ENCODE measurements at places on chromosomes 16 and 17.

- DNase-seq, result no peak
Observed at GRCh38 chr17:64155129-64155528, 25.2 kb upstream of the ERN1 start.

DNA sequence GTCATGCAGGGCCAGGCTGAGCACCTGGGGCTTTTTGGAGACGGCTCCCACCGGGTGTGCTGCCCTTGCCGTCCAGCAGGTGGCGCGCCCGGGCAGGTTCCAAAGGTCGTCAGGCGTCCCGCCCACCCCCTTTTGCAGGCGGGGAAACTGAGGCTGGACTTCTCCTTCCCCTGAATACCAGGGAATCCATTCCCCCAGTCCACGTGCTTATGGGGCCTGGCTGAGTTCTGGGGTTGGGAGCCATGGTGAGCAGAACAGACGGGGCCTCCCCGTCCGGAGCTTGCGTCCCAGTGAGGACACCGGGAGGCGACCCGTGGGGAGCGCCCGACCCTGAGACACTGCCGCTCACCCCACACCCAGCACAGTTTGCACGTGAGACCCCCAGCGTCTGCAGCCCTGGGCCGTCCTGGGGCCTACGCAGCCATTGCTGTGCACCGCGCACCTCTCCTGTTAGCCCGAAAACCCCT, 51.8 kb upstream of the JPH3 start:
- DNase-seq, result peak; percentile 36

DNA sequence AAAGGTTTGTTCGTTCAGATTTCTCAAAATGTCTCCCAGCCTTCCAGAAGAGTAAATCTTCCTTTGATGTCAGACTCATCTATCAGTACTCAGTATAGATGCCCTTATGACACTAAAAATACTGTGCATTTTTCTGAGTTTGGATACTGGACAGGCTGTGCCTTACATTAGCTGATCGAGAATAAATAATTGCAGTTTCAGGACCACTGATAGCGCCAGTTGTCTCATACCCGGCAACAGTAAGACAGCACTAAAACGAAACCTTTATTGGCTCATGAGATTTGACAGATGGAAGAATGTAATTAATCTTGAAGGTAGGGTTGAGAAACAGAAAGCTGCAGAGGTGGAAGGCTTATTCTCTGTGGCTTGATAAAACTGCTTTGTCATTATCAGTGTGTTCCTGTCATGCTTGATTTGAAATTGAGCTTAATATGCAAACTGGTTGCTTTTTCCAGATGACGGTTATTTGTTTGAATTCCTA, 1.2 kb downstream of the ATP6V0A1 start:
- DNase-seq, result no peak

DNA sequence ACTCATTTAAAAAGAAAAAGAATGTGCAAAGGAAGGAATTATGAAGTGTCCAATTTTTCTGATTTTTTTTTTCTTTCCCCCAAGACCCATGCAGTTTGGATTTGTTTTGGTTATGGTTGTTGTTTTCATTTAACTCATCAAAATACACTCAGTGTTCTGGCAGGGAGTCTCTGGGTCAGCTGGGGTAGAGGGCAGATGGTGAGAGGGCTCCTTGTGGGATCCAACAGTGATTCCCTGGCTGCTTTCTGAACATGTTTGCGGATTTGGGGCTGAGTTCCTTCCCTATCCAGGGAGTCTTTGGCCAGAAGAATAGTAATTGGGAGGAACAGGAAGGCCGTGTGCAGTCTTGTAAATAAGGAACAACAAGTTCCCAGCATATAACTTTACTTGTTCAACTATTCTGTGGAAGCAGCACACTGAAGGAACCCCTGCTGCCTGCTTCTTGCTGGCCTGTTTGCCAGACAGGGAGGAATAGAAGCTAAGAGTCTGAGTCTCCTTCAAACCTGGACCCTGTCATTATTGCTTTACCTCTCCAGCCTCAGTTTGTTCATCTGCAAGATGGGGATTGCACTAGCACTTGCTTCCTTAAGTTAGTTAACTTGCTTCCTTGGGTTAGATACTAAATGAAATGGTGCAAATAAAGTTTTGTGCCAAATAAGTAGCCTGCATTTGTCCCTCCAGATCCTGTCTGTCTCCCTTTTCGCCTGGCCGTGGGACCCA, 32.1 kb downstream of the C17orf67 start:
- DNase-seq, result no peak

DNA sequence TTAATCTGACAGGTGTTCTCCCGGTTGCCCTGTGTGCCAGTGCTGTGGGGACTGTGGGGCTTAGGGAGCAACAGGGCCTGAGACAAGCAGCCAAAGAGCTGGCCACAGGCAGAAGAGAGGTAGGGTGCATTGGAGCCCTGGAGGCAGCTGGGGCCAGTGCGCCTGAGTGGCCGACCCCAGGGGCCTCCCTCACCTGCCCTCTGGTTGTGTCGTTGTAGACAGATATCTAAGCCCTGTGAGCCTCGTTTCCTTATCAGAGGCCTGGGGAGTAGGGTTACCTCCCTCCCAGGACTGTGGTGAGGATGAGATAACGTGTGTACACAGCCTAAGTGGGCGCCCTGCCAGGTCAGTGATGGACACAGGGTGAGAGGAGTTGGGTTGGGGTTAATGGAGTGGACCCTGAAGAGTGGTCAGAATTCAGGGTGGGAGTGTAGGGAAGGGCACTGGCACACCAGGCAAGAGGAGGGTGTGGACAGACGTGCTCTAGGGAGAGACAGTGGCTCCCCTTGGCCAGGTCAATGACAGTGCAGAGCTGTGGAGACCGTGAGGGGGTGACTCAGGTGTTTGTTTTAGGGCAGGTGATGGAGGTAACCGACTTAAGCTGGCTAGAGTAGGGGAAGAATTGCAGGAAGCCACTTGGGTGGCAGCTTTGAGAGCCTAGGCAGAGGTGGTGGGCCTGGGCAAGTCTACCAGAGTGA, 3.4 kb downstream of the NARF start:
- no peak for DNase-seq

- no peak for DNase-seq
Observed at GRCh38 chr16:50151756-50152155, 1.4 kb upstream of the TENT4B start.

DNA sequence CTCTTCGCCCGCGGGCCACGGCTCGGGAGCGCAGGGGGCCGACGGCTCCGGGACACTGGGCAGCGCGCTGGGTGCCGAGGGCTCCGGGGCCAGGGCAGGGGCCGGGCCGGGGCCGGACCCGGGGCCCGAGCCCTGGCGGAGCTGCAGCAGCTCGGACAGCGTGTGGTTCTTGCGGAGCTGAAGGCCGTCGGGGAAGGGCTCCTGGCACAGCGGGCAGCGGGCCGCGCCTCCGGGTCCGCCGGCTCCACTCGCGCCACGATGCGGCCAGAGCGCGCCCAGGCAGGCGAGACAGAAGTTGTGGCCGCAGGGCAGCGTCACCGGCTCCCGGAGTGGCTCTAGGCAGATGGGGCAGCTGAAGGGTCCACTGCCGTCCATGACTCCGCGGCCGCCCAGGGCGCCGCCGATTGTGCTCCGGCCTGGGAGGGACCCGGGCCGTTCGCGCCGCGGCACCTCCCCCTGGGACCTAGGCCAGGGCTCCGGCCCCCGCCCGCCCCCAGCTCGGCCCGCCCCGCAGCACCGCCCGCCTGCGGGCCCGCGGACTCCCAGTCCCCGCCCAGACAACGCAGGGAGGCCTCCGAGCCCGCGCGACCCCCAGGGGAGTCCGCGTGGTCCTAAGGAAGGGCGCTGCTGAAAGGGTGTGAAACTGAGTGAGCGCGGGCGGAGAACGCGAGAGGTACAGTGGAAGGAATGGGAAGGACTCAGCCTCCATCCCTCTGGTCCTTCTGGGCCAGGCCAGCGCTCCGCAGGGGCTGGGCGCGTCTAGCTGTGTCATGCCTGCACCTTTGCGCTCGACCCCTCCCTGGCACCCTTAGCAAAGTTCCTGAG, at the start of gene TRIM47:
TRIM47 (minus strand) TSS at position 408 of the 825 bp plus-strand sequence; CDS start at position 375, 33 bp downstream.
- no peak for DNase-seq

DNA sequence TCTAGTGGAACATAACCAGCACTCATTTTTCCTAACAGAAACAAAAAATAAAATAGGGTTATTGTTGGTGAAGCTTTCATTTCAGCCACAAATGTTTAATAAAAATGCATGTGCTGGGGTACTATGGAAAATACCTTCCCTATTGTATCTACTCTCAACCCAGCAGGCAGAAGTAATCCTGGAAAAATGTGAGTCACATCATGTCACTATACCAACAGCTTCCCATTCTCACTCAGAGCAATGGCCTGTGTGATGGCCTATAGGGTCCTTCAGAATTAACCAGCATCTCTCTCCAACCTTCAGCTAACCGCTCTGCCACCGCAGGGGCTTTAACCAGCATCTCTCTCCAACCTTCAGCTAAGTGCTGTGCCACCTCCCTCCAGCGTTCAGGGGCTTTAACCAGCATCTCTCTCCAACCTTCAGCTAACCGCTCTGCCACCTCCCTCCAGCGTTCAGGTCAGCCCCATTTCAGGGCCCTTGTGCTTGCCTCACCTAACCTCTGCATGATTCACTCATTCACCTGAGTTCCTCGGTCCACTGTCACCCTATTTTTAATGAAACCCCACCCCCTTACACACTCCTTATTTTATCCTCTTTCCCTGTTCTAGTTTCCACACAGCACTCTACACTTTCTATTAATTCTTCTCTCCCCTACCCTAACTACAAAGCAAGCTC, 34.0 kb downstream of the UBE2G1 start:
- no peak for DNase-seq

- no peak for DNase-seq
Observed at GRCh38 chr17:40017422-40018080, 2.3 kb downstream of the CSF3 start.

DNA sequence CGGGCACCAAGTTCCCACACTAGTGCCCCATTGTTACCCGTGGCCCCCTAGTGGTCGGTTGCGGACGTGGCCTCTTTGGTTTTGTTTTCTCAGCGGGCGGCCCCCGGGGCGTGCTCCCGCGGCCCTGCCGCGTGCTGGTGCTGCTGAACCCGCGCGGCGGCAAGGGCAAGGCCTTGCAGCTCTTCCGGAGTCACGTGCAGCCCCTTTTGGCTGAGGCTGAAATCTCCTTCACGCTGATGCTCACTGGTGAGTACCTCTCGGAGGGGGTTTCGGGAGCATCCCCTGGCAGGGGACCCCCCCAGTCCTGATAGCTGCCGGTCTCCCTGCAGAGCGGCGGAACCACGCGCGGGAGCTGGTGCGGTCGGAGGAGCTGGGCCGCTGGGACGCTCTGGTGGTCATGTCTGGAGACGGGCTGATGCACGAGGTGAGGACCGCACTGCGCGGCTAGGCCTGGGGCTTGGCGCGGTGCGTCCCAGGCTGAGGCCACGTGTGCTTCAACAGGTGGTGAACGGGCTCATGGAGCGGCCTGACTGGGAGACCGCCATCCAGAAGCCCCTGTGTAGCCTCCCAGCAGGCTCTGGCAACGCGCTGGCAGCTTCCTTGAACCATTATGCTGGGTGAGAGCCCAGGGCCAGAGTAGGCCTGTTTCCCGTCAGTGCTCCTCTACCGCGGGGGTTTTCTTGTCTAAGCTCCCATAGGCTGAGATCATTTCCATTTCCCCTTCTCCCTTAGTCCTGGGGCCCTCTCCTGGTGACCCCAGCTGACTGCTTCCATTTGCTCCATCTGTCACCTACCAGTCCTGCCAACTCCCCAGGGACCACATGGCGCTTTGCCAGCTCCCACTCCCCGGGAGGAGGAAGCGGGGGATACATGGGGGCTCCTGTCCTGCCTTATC, 1.7 kb downstream of the SPHK1 start:
- peak; percentile 60 for DNase-seq

- DNase-seq, result no peak
Observed at GRCh38 chr17:61412860-61413660, 13.4 kb downstream of the TBX2 start.

DNA sequence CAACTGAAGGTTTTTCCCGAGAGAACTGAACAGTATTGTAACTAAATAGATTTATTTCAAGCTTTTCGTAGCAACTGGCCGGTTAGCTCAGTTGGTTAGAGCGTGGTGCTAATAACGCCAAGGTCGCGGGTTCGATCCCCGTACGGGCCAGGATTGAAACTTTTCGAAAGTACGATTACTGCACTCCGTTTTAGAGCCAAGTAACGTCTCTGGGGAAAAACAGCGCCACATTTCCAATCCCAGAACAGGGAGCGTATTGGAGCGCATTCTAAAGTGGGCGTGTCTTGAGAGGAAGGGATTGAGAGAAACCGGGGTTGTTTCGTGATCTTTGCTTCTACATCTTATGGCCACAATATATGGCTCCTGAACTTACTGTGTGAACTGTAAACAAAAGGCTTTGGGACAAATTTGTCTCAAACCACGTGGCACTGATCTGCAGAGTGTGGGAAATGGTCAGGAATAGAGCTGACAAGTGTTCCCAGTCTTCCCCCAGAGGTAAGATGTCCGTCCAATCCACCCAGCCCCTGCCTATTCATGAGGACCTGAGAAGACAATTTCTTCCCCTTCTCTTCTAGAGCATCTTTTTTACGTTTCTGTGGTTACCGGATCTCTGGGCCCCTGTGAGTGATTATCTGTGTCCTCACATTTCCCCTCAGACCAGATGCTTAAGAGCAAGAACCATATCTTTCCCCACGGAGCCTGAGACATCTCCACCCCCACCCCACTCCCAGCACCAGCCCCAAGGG, 2.3 kb downstream of the BORCS6 start:
- DNase-seq, result peak; percentile 87

DNA sequence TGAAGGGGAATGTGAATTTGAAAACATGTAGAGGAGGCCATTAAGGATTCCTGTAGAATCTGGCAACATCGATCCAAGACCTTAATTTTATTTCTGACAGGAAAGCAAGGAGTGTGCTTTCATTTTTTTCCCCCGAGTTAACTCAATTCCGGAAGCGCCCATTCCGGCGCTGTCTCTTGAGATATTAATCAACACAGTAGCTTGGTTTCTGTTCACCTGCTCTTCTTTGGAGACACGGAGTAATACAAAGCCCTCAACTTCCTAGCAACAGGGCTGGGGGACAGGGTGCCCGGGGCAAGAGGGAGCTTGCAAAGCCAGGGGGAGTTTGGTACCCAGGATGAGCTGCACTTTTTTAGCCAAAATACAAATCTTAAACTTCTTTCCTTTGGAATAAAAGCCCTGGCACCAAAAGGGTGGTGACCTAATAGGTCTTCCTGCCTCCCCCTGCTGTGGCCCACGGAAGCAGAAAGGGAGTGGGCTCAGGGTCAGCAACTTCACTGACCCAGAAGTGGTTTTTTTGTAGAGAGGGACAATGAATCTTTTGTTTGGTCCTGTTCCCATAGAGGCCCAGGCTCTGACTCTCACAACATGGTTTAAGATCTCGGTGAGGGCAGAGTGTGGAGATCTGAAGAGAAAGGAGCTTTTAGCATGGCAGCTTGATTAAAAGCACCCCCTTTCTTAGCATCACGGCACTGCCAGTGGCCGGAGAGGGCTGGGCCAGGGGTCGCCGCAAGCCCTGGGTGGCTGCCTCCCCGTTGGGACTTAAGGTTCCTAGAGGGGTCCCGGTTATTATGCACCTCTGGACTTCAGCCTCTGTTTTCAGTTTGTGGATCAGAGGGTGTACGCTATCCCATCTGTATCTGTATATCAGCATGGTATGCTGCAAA, 207.3 kb downstream of the CCDC182 start:
- no peak for DNase-seq

GRCh38 chr17:73600103-73600871, 44.0 kb downstream of the SDK2 start:
- DNase-seq, result no peak

GRCh38 chr17:53659181-53659580, 163.5 kb upstream of the KIF2B start:
- DNase-seq, result no peak

All from activated CD8-positive, alpha-beta memory T cell treated with anti-CD3 and anti-CD28 coated beads for 4 hours (primary cell).